ENCODE measurements at places on chromosomes 3 and 15. TPM values are rescaled to one million over a fixed set of nuclear protein-coding genes. Genes with fewer than 3 reads are reported as not detected.

XCR1 gene
- total RNA-seq = not detected

OR5K2 gene
- not detected for total RNA-seq

SLC22A14 gene
- not detected for total RNA-seq

MYO5A gene
- total RNA-seq = 21.5 TPM

INTS14 gene
- total RNA-seq = 19.7 TPM

RAD51 gene
- not detected for total RNA-seq

RETNLB gene
- not detected for total RNA-seq

SYNPR gene
- total RNA-seq = 2.7 TPM

All from right atrium auricular region (tissue), 2 donors.